ENCODE measurements at places on chromosomes 16 and 17.

GRCh38 chr17:49513044-49513395 is 17.9 kb downstream of the NGFR start:
- no peak for DNase-seq

GRCh38 chr16:69223882-69224281 is 36.9 kb downstream of the SNTB2 start:
- no peak for DNase-seq

- no peak for DNase-seq
These were observed 1.2 kb downstream of the USP7 start for GRCh38 chr16:8962393-8963009.

- DNase-seq = no peak
These were observed 3.3 kb upstream of the HBZ start for GRCh38 chr16:149024-149660.

- DNase-seq = no peak
These were observed 2.9 kb upstream of the KCNH6 start for GRCh38 chr17:63519972-63520882.

DNA sequence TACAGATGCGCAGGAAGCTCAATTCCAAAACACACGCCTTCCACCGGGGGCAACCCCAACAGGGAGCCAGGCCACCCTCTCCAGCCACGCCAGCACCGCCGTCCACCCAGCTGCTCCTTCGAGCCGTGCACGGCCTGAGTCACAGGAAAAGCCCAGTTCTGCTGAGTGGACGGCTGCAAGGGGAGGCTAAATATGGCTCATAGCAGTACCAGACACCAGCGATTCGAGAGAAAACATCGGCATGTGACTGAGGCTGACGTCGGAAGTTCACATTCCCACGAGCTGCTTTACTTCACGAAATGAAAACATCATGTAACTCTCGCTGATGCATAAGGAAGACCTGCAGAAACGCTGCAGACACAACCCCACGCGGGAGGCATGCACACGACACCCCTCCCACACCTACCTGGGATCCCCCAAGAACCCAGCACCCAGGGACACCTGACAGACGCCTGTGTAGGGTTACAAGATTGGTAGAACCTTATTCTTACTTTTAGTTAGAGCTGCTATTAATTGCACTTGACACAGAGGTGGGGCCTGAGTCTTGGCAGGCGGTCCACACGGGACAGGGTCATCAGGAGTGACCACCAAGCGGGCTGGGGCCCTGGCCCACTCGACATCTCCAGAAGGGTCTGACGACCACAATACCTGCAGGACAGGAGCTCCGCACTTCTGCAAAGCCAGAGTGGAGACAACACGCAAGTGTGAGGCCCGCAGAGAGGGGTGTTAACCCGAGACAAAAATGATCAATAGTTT is 116.8 kb downstream of the ANKRD11 start:
- DNase-seq = no peak

- no peak for DNase-seq
These were observed 53.5 kb downstream of the SOCS1 start for GRCh38 chr16:11202260-11203091.

GRCh38 chr16:75244844-75245758 is 6.3 kb downstream of the BCAR1 start:
- peak; percentile 80 for DNase-seq

- no peak for DNase-seq
These were observed 7.2 kb downstream of the TSR3 start for GRCh38 chr16:1344499-1344898.

- DNase-seq = no peak
These were observed 141.4 kb downstream of the SOCS1 start for GRCh38 chr16:11114366-11115164.

- no peak for DNase-seq
These were observed 114.1 kb downstream of the C16orf78 start for GRCh38 chr16:49487746-49488145.

Data from cerebellar nuclear complex (tissue), 1 donor.